ENCODE measurements at places on chromosomes 3 and 15.

- DNase-seq, result no peak
Measured at GRCh38 chr15:49412797-49413196, 10.2 kb upstream of the FGF7 start.

- DNase-seq, result no peak
Measured at GRCh38 chr3:29789686-29790085, 508.8 kb downstream of the RBMS3 start.

GRCh38 chr15:20341901-20342600, 199.5 kb downstream of the GOLGA6L6 start:
- no peak for DNase-seq

DNA sequence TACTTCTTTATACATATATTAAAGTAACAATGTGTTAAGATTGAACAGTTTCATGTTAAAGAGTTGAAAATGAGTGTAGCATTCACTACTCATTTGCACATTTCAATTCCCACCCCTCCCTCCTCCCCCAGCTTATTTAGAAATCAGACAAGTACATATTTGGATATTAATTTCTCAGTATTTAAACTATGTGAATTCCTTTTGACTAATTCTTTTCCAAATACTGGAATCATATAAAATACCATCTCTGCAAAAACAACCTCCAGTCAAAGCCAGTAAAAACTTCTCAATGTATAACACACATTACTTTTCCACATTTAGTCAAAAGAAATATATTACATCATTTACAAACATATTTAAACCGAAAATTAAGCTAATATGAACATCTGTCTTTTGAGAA, 25.5 kb upstream of the SHC4 start:
- no peak for DNase-seq

- DNase-seq, result no peak
Measured at GRCh38 chr3:129235344-129235917, 14.0 kb upstream of the COPG1 start.

DNA sequence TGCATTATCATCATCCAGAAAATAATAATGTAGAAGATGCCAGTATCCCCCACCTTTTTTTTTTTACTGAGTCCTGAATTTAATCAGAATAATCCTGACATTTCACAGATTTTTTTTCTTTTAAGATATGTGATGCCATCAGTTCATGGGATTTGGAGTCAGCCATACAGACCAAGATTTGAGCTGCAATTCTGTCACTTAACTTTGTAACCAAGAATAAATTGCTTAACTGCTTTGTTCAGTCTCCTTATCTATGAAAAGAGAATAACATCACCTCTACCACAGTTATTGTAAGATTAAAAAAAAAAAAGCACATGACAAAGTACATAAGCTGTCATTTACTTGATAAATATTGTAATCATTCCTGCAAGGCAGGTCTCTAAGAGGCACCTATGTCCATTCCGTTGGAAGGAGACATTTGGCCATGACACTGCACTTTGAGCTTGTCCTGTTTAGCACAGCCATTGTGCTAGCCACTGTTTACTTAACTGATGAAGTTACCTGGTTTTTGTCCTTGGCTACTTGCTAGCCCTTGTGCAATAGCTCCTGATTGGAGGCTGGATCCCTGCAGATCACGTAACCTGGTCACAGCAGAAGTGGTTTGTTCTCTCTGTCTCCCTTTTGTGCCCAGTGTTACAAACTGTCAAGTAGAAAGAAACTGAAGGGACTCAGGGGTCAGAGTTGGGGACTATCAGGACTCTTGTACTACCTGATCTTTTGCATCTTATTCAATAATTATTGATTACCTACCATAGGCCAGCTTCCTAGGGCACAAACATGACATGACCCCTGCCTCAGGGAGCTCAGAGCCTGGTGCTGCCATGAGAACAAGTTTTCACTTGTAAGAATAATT, 306.0 kb downstream of the WDR72 start:
- DNase-seq, result no peak

GRCh38 chr3:150293401-150294001, 114.6 kb upstream of the TSC22D2 start:
- no peak for DNase-seq

DNA sequence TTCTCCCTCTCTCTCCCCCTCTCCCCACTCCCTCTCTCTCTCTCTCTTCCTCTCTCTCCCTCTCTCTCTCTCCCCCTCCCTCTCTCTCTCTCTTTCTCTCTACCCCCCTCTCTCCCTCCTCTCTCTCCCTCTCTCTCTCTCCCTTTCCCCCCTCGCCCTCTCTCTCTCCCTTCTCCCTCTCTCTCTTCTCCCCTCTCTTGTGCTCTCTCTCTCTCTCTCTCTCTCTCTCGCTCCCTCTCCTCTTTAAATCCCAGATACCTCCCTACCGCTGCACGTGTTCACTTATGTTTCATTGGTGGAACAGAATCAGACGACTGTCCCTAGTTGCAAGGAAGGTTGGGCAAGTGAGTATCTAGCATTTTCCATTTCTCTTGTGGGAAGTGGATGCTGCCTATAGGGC, 166.5 kb downstream of the EBLN2 start:
- no peak for DNase-seq

DNA sequence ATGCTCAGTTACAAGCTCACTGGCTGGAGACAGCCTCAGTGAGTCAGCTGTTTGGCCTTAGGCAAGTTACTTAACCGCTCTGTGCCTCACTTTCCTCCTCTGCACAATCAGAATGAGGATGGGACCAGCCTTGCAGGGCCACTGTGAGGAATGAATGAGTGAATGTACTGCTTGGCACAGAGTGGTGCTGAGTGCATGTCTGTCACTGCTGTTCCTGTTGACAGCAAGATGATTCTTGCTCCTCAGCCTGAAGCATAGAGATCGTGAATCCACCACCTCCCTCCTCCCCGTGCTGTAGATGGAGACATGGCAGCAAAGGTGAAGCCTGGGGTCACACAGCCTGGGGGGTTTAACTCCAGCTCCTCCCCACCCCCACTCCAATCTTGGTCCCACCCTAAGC, 14.6 kb upstream of the GRIP2 start:
- DNase-seq, result no peak

DNA sequence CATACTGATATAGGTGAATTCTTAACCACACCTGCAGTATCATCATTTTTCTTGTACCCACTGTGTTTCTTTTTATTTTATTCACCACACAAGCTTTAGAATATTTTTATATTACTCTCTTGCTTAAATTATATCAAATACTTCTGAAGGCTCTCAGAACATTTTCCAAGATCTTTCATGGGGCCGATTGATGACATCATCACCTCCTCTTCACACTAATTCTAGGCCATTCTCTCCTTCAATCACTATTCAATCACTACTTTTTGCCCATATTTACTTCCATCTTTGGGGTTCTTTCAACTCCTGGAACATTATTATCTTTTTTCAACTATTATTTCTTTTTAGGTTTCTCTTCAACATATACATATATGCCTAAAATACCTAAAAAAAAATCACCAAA, 1438.8 kb upstream of the ALCAM start:
- no peak for DNase-seq

- no peak for DNase-seq
Measured at GRCh38 chr3:67819447-67819846, 165.0 kb upstream of the SUCLG2 start.

DNA sequence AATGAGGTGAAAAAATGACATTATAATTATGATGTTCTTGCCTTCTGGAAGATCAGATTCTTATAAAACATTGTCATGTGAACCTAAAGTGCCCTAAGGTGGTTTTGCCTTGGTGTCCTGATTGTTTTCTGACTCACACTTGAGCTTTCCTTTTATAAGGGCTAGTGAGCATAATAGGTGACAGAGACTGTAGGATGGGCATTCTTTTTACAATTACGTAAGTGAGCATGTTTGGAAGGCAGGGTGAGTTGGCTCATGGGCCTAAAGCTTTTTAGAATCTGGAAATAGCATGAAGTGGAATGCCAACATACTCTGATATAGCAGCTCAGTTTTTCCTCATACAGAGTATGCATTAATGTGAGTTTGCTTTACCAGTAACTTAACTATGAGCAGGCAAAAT, 41.2 kb downstream of the CRYBG3 start:
- DNase-seq, result no peak

GRCh38 chr3:64240959-64241358, 15.7 kb upstream of the PRICKLE2 start:
- DNase-seq, result no peak

- no peak for DNase-seq
Measured at GRCh38 chr3:25610779-25611178, 53.9 kb downstream of the TOP2B start.

DNA sequence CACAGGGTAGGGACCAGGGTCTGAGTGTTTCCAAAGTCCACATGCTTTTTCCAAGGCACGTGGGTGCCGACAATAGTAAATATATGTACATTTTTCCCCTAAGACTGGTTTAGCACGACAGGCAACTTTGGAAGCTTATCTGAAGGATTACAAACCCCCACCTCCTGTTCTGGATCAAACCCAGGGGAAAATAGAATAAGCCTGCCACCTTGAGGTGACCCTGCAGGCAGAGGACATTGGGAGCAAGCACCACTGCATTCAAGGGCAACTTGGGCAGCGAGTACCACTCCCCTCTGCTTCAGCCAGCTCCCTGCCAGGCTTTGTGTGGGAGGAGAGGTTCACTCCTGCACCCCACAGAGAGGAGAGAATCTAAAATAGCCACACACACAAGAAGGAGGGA, 44.8 kb downstream of the KBTBD12 start:
- DNase-seq, result no peak

- DNase-seq, result no peak
Measured at GRCh38 chr3:105771392-105771791, 97.4 kb downstream of the CBLB start.

GRCh38 chr3:69738859-69739203, 433 bp upstream of the MITF start:
- no peak for DNase-seq

DNA sequence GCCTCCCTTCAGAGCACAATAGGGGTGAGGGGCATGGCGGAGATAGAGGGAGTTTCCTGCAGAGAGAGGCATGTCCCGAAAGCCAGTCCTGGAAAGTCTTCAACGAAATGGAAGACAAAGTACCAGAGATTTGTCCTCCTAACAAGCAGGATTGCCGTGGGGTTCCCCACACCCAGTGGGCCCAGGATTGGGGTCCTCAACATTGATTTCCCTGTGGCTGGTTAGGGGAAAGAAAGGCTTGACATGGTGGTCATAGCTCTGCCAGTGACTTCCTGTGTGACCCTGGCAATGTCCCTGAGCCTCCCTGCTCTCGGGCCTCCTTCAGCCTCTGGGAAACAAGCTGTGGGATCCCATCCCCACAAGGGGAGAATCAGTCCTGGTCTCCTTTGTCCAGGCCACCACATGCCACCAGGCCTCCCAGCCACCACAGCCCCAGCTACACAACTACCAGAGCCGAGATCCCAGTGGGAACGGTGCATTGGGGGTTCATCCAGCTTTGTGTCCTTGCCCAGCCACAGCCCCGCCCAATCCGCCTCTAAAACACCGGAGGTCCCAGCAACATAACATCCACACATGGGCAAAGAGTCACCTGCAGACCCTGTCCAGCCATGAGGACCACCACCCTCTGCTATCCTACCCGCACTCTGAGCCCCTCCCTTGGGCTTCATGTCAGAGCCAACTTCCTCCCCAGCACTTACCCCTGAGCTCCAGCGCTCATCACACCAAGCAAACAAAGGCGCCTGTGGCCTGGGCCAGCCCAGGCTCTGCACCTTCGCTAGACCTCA, 63.0 kb downstream of the ADAMTS17 start:
- DNase-seq, result no peak

GRCh38 chr15:31977812-31978661, 52.3 kb upstream of the CHRNA7 start:
- no peak for DNase-seq

GRCh38 chr15:68587769-68588385, 9.1 kb downstream of the CORO2B start:
- no peak for DNase-seq

DNA sequence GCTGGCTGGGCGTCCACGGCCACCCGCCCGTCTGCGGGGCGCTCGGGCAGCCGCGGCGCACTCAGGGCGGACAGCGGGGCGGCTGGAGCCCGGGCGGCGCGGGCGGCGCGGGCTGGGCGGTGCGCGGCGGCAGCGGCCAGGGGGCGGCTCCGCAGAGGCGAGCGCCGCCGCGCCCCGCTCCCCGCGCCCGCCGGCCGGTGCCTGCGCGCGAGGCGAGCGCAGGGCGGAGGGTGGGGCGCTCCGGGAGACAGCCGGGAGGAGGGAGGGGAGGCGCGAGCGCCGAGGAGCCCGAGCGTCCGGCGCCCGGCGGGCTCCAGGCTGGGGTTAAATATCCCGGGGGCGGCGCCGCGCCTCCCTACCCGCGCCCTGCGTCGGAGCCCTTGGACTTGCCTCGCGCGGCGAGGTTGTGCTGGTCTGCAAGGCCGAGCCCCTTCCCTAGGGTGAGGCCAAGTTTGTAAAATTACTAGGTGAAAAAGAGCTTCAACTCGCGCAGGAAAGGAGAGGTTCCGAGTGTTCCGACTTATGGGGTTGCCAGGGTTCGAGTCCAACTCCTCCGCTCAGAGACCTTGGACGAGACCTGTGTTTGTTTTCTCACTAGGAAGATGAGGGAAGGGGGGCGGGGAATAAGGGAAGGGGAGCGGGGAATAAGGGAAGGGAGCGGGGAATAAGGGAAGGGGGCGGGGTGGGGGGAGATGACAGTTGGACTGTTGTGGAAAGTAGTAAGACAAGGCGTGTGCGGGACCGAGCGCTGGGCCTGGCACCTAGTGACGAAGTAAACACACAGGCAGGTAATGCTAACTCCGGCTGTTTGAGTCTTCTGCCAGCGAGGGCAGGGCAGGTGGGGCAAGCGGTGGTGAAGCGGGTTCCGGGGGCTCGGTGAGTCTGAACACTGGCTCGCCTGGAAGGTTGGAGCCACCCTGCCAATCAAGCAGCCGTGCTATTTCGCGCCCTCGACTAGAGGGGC, at the start of gene TNFAIP8L3:
Gene TNFAIP8L3 (minus strand): TSS at position 301 of the 964 bp plus-strand sequence. CDS start 311 bp downstream, outside the sequence.
- no peak for DNase-seq

GRCh38 chr3:10370429-10370828, 49.5 kb upstream of the SEC13 start:
- no peak for DNase-seq

DNA sequence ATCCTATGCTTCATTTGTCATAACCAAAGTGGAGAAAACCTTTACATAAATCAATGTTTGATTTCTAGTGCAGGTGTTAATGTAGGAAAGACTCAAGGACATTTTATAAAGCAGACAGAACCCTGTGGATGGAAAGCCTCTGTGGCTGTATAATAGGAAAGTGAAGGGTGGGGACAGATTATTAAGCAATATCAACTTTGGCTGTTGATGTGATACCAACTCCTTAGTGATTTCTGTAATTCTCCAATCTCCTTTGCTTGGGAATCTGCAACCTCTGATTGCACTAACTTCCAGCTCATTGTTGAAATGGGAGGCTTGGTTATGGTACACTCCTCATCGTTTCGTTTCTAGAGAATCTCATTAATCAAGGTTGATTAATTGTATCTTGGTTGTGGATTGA, 29.3 kb upstream of the ADGRG7 start:
- no peak for DNase-seq

GRCh38 chr3:16842272-16843270, 42.2 kb upstream of the PLCL2 start:
- peak; percentile 49 for DNase-seq

DNA sequence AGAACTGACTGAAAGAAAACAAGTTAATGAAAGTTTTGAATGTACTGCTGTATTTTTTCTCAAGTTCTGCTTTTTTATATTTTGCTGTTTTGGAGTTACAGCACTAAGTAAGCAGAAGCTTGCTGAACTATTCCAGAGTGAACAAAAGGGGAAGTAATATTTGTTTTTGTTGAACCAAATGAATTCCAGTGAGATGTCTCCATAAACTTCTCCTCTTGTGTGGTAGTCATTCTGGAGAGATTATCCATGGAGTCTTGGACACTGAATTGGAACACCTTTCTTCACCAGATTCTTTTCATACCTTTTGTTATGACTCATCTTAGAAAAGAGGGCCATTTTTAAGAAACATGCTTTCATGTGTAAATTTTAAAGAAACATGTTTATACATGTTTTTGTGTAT, 8.8 kb downstream of the ANKUB1 start:
- no peak for DNase-seq

- DNase-seq, result no peak
Measured at GRCh38 chr15:27723821-27724220, 375.3 kb downstream of the OCA2 start.

All from stimulated activated CD4-positive, alpha-beta T cell treated with anti-CD3 and anti-CD28 coated beads, TNF-alpha, amount 100 ng/mL, for 1 hour (primary cell).